ENCODE measurements at places on chromosomes 3 and 15.

GRCh38 chr3:12622335-12622734 is 41.6 kb downstream of the RAF1 start:
- DNase-seq, result no peak

DNA sequence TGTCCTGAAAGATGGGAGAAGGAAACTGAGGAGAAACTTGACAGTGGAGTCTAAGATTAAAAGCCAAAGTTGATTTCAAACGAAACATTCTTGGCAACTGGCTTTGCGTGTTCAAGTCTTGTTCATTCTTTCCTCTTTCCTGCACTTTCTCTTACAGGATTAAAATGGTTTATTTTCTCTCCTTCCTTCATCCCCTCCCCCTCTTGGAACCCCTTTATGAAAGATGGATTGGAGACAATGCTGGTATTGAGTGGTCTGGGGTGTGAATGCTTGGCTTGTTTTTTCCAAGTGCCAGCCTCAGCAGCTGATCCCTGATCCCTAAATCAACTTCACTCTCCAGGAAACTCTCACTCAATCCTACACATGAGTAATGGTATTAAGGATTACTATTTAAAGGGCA is 703 bp upstream of the LSAMP start:
- DNase-seq, result no peak

- DNase-seq, result peak; percentile 18
These were observed 284.4 kb downstream of the FOXP1 start for GRCh38 chr3:71299160-71299559.

DNA sequence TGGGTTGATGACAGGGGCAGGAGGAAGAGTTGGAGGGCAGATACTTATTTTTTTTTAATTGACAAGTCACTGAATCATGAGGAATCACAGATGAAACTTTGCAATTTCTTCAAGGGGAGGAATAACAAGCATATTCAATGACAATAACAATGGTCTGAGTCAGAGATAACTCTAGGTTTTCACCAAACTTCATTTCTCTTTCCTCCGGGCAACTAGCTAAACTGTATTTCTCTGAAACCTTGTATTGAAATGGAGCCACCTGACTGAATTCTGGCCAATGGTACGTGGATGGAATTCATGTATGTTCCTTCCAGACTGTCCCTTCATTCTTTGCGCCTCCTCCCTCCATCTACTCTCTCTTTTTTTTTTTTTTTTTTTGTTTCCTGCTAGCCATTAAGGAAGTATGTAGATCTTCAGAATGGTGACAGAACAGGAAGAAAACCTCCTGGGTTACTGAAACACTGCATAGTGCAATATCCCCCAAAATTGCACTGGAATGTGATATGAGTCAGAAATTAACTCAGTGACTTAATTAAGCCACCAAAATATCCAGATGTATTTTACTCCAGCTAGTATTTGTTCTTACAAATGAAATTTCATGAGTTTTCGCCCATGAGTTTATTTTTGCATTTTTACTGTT is 495.4 kb downstream of the OTOL1 start:
- DNase-seq, result no peak

GRCh38 chr3:42387802-42388651 is 22.4 kb downstream of the LYZL4 start:
- peak; percentile 17 for DNase-seq

Measured in activated T-cell treated with anti-CD3 and anti-CD28 coated beads, Interleukin-2, amount 50 U/mL, for 4 hours (primary cell).